ENCODE measurements at places on chromosomes 7 and 10.

DNA sequence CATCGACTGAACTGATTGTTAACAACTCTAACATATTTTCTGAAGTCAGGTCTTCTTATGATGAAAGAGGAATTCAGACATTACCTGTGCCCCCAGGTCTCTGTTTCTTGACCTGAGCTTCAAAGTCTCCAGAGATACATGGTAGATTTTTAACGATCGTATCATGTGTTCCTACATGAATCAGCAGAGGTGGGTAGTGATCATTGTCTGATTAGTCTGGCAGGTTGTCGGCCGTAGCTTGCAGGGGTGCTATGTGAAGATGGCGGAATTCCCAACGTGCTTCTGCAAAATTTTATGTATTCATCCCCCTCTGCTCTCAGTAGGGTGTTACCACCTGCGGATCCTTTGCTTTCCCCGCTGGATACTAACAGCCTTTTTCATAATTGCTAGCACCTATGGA is 581.9 kb downstream of the GATA3 start:
- no peak for DNase-seq

- DNase-seq = no peak
These were observed 70.6 kb upstream of the MET start for GRCh38 chr7:116601426-116601825.

DNA sequence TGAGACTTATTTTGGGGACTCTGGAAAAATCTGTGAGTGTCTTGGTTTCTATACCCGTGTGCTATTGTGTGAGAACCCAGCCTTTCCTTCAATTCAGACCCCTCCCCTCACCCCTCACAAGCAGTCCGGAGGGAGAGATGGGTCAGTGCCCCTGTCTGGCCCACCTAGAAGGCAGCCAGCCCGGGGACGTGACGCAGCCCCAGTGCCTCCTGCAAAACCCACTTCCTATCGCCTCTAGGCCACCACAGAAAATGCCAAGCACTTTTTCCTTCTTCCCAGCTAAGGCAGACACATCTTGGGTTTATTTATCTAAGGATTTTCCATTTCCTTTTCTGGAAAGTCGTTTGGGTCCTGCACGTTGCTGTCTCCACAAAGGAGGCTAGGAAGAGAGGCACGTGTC is 11.6 kb upstream of the AQP1 start:
- no peak for DNase-seq

- no peak for DNase-seq
These were observed 59.7 kb upstream of the CDK14 start for GRCh38 chr7:90536449-90536848.

Measured in stimulated activated CD4-positive, alpha-beta T cell treated with anti-CD3 and anti-CD28 coated beads, Interleukin-15, amount 100 ng/mL, for 1 hour (primary cell).